Stimulated activated naive B cell treated with anti-CD40 and anti-IgM and Interleukin-4, amounts not matched to agents 10 μg/mL and 1 μg/mL and 100 μg/mL, for 72 hours (primary cell): ENCODE measurements at places on chromosomes 5 and 9.

GRCh38 chr5:15722305-15722704 is 222.3 kb downstream of the FBXL7 start:
- H3K4me3 ChIP-seq = no peak overlapping the region
- no peak overlapping the region for H3K27ac ChIP-seq
- no peaks in the 10 kb centered on the region for H3K27me3 ChIP-seq
- H3K4me1 ChIP-seq = no peaks in the 10 kb centered on the region

- H3K27ac ChIP-seq = peak overlapping the region; percentile 47
- no peaks in the 10 kb centered on the region for H3K36me3 ChIP-seq
- no peaks in the 10 kb centered on the region for H3K27me3 ChIP-seq
- peaks cover 15% of the 10 kb centered on the region for H3K4me1 ChIP-seq
These were observed 30.6 kb downstream of the TTC39B start for GRCh38 chr9:15276328-15276938.

GRCh38 chr5:149792540-149793255 is 62.6 kb downstream of the PPARGC1B start:
- no peaks in the 10 kb centered on the region for H3K27me3 ChIP-seq
- no peaks in the 10 kb centered on the region for H3K36me3 ChIP-seq
- H3K4me1 ChIP-seq = peaks cover 25% of the 10 kb centered on the region
- H3K27ac ChIP-seq = peak overlapping the region; percentile 73

- peak overlapping the region; percentile 95 for H3K4me3 ChIP-seq
- no peaks in the 10 kb centered on the region for H3K36me3 ChIP-seq
- peaks cover 12% of the 10 kb centered on the region for H3K4me1 ChIP-seq
- H3K27me3 ChIP-seq = no peaks in the 10 kb centered on the region
- DNase-seq = no peak
- no peak overlapping the region for H3K27ac ChIP-seq
These were observed 190.7 kb downstream of the CD180 start for GRCh38 chr5:67005737-67006499.

DNA sequence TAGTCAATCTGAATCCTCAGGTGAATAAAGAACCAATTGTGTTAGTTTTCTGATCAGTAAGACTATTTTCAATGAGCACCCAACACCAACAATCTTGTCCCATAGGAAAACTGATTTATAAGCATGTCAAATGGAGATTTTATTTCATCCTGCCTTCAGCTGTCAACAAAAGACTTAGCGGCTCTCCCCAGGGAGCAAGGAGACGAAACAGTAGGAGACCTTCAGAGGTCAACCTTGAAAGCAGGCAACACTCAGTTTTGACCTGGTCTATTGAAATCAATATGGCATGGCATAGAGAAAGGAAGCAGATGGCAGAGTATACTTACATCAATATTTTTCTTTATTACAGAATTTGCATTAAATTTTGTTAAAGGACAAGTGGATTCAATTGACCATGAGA is 34.1 kb downstream of the ZNF622 start:
- H3K36me3 ChIP-seq = no peaks in the 10 kb centered on the region
- no peaks in the 10 kb centered on the region for H3K4me1 ChIP-seq
- H3K4me3 ChIP-seq = no peak overlapping the region

DNA sequence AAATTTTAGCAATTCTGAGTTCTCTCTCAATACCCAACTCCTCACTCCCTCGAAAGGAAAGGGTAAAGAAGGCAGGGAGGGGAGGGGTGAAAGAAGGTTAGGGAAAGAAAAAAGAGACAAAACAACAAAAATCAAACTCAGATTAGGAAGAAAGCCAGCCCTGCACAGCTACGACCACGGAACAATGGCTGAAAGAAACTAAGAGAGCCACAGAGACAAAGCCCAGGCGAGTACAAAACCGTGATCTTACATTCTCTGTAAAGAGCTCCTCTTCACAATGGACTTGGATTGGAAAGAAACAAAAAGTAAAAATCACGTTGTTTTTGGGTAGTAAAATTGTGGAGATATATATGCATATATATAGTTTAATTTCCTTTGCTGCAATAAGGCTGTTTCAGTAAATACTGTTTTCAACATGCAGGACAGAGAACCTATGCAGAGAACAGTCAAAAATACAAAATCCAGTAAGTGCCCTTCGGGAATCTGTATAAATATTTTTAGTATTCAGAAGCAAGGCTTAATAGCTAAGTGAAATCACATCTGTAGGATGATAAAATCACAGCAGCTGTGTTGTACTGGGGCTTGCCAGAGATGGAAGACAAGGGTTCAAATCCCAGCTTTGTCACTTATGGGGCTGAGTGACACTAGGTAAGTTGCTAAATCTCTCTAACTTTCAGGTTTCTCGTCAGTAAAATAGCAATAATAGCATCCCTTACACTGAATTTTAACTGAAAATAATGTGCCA is 16.9 kb downstream of the PSMB7 start:
- peak overlapping the region; percentile 1 for H3K27ac ChIP-seq
- peaks cover 45% of the 10 kb centered on the region for H3K36me3 ChIP-seq
- H3K4me1 ChIP-seq = peaks cover 16% of the 10 kb centered on the region
- H3K27me3 ChIP-seq = no peaks in the 10 kb centered on the region
- H3K4me3 ChIP-seq = no peak overlapping the region
- DNase-seq = no peak

- H3K4me1 ChIP-seq = no peaks in the 10 kb centered on the region
- H3K27me3 ChIP-seq = peaks cover 5% of the 10 kb centered on the region
- no peak overlapping the region for H3K4me3 ChIP-seq
- no peaks in the 10 kb centered on the region for H3K36me3 ChIP-seq
These were observed 465.8 kb downstream of the ICE1 start for GRCh38 chr5:5888284-5888683.

GRCh38 chr5:65812648-65813047 is 90.6 kb downstream of the NLN start:
- no peak overlapping the region for H3K4me3 ChIP-seq
- no peaks in the 10 kb centered on the region for H3K27me3 ChIP-seq
- no peak for DNase-seq
- H3K4me1 ChIP-seq = no peaks in the 10 kb centered on the region
- H3K36me3 ChIP-seq = peaks cover 61% of the 10 kb centered on the region
- H3K27ac ChIP-seq = no peak overlapping the region

- no peaks in the 10 kb centered on the region for H3K27me3 ChIP-seq
- H3K27ac ChIP-seq = no peak overlapping the region
- no peaks in the 10 kb centered on the region for H3K36me3 ChIP-seq
- DNase-seq = no peak
These were observed 265.6 kb downstream of the TUSC1 start for GRCh38 chr9:25412646-25413045.

DNA sequence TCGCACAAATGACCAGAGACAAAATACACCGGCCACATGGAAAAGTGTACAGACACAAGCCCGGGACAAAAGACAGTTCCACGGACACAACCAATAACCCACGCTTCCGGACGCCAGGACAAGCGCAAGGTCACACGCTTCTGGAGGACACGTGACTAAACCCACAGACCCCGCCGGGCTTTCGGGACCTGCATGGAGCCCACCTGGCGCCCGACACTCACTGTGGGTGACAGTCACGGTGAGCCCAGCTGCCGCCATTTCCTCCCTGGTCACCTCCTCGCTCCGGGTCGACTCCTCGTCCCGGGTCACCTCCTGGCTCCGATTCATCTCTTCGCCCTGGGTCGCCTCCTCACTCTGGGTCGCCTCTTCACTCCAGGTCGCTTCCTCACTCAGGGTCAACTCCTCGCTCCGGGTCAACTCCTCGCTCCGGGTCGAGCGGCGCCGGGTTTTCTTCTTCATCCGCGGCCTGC is 470 bp downstream of the BAG1 start:
- no peak for DNase-seq
- no peaks in the 10 kb centered on the region for H3K27me3 ChIP-seq
- H3K4me3 ChIP-seq = peak overlapping the region; percentile 92
- peak overlapping the region; percentile 96 for H3K27ac ChIP-seq
- peaks cover 40% of the 10 kb centered on the region for H3K36me3 ChIP-seq

GRCh38 chr9:102101723-102102122 is 363.3 kb upstream of the GRIN3A start:
- no peaks in the 10 kb centered on the region for H3K27me3 ChIP-seq
- no peaks in the 10 kb centered on the region for H3K4me1 ChIP-seq
- no peak overlapping the region for H3K4me3 ChIP-seq
- no peak for DNase-seq

- H3K4me3 ChIP-seq = peak overlapping the region; percentile 87
- peaks cover 45% of the 10 kb centered on the region for H3K4me1 ChIP-seq
- H3K36me3 ChIP-seq = peaks cover 34% of the 10 kb centered on the region
- H3K27me3 ChIP-seq = no peaks in the 10 kb centered on the region
- DNase-seq = peak; percentile 50
These were observed 543 bp downstream of the MTMR12 start for GRCh38 chr5:32312197-32312594.

- H3K27ac ChIP-seq = no peak overlapping the region
- H3K27me3 ChIP-seq = peaks cover 25% of the 10 kb centered on the region
- no peak overlapping the region for H3K4me3 ChIP-seq
- no peak for DNase-seq
- no peaks in the 10 kb centered on the region for H3K4me1 ChIP-seq
These were observed 75.9 kb downstream of the SFXN1 start for GRCh38 chr5:175554296-175554695.

DNA sequence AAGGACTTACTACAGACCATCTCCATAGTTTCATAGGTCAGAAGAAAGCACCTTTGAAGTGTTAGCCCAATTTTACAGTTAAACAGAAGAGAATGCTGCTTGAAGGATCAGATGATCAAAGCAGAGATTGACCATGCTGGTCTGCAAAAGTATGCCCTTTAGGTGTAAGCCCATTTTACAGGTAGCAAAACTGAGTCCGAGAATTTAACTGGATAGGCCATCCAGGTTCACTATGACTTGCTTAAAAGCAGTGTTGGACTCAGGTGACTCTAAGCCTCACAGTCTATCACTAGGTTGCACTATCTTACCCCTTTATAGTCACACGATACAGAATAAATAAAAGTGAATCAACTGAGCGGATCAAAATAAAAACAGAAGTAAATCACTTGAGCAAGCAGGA is 212.7 kb downstream of the DCP2 start:
- H3K27ac ChIP-seq = no peak overlapping the region
- no peak overlapping the region for H3K4me3 ChIP-seq
- H3K36me3 ChIP-seq = no peaks in the 10 kb centered on the region
- no peak for DNase-seq
- H3K27me3 ChIP-seq = peaks cover 1% of the 10 kb centered on the region

GRCh38 chr5:161400583-161400982 is 145.9 kb downstream of the GABRB2 start:
- no peaks in the 10 kb centered on the region for H3K4me1 ChIP-seq
- H3K4me3 ChIP-seq = no peak overlapping the region
- no peak for DNase-seq
- no peak overlapping the region for H3K27ac ChIP-seq

DNA sequence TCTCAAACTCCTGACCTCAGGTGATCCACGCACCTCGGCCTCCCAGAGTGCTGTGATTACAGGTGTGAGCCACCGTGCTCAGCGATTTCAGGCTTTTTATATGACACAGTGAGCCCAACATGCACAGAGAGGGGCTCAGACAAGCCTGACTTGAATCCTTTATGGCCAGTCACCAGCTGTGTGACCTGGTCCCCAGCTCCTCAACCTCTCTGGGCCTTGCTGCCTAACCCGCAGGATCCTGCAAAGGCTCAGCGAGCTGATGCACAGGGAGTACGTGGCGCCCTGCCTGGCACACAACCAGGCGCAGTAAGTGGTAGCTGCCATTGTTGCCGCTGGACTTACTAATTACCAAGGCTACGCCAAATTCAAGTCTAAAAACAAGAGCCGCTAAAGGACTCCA is 16.6 kb upstream of the NCS1 start:
- no peaks in the 10 kb centered on the region for H3K36me3 ChIP-seq
- DNase-seq = no peak
- no peak overlapping the region for H3K4me3 ChIP-seq
- H3K27ac ChIP-seq = no peak overlapping the region

GRCh38 chr9:137744632-137745183 is 125.9 kb downstream of the EHMT1 start:
- H3K4me3 ChIP-seq = peak overlapping the region; percentile 57
- peak; percentile 21 for DNase-seq
- H3K4me1 ChIP-seq = peaks cover 78% of the 10 kb centered on the region
- H3K36me3 ChIP-seq = peaks cover 74% of the 10 kb centered on the region
- H3K27me3 ChIP-seq = no peaks in the 10 kb centered on the region

GRCh38 chr5:76583163-76584047 is 39.8 kb downstream of the F2RL2 start:
- peaks cover 23% of the 10 kb centered on the region for H3K4me1 ChIP-seq
- no peaks in the 10 kb centered on the region for H3K36me3 ChIP-seq

DNA sequence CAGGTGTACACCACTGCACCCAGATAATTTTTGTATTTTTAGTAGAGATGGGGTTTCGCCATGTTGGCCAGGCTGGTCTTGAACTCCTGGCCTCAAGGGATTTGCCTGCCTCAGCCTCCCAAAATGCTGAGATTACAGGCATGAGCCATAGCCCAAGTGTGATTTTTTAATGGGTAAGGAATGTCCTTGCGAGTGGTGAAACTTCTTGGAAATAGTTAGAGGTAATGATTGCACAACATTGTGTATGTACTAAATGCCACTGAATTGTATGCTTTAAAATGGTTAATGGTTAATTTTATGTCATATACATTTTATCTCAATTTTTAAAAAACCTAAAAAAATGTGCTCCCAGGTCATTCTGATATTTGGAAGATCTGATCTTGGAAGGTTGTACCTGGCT is 59.9 kb upstream of the IL6ST start:
- peaks cover 30% of the 10 kb centered on the region for H3K4me1 ChIP-seq
- no peak overlapping the region for H3K4me3 ChIP-seq
- no peak overlapping the region for H3K27ac ChIP-seq
- H3K36me3 ChIP-seq = peaks cover 4% of the 10 kb centered on the region

GRCh38 chr5:109660301-109660700 is 29.4 kb upstream of the MAN2A1 start:
- no peak overlapping the region for H3K27ac ChIP-seq
- H3K4me1 ChIP-seq = peaks cover 13% of the 10 kb centered on the region
- no peak overlapping the region for H3K4me3 ChIP-seq
- H3K27me3 ChIP-seq = peaks cover 5% of the 10 kb centered on the region
- no peak for DNase-seq
- H3K36me3 ChIP-seq = no peaks in the 10 kb centered on the region

DNA sequence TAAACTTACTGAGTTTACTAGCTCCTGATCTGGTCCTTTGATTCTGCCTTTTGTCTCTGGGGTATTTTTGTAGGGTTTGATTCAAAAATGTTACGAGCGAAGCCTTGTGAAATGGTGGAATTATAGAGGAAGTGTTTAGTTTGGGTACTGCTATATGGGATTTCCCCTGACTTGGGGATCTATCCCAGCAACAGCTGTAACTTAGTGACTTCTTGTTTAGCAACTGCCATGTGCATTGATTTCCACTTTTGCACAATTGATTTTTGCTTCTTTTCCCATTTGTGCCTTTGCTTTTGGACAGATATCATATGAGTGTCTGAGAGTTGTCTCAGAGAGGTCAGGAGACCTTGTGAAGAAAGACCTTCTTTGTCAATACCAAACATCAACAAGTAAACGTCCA is 248.5 kb upstream of the DAP start:
- no peaks in the 10 kb centered on the region for H3K36me3 ChIP-seq
- peaks cover 7% of the 10 kb centered on the region for H3K27me3 ChIP-seq
- no peaks in the 10 kb centered on the region for H3K4me1 ChIP-seq
- no peak for DNase-seq
- no peak overlapping the region for H3K4me3 ChIP-seq

GRCh38 chr9:122475717-122476116 is 2.0 kb downstream of the OR1J1 start:
- DNase-seq = no peak
- peaks cover 26% of the 10 kb centered on the region for H3K27me3 ChIP-seq
- H3K4me3 ChIP-seq = no peak overlapping the region
- H3K4me1 ChIP-seq = no peaks in the 10 kb centered on the region
- H3K36me3 ChIP-seq = no peaks in the 10 kb centered on the region
